ENCODE measurements at places on chromosomes 5 and 9.

- DNase-seq = peak; percentile 52
Observed at GRCh38 chr5:141637767-141638419, 1.1 kb downstream of the RELL2 start.

GRCh38 chr9:98263482-98264357 is 8.3 kb upstream of the TBC1D2 start:
- peak; percentile 53 for DNase-seq

DNA sequence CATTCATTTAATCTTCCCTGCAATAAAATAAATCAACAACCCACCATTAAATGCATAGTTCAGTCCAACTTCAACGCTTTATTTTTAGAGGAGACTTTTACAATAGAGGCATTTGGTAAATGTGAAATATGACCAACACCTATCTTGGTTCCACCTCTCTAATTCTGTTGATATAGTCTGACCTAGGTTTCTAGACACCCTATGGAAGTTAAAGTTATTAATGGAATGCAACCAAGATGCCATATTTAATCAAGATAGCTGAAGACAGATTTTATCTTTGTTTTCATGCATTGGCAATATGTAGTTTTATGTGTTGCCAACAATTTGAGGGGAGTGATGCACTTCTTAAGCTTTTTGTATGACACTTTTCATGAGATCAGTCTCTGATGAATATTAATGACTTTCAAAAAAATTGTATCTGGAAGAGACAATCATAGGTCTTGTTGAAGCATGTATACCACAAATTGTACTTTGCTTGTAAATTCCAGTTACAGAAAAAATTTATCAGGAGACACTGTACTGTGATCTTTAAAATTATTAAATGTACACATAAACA is 101.7 kb upstream of the IFNK start:
- no peak for DNase-seq

DNA sequence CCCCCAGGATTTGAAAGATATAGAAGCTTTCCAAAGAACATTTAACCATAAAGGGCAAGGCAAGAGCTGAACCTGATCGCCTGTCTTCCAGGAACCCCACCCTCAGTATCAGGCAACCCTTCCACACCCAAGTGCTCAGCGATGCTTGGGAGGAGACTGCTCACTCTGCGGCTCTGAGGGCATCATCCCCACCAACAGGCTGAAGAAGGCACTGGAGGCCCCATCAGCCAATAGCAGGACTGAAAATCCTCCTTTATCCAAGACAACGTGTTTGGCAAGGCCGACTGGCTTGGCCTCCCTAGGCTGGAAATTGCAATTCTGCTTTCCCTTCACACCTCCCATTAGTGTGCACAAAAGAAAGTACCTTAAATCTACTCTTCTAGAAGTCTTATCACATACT is 1.4 kb upstream of the PPP2CA start:
- DNase-seq = no peak

DNA sequence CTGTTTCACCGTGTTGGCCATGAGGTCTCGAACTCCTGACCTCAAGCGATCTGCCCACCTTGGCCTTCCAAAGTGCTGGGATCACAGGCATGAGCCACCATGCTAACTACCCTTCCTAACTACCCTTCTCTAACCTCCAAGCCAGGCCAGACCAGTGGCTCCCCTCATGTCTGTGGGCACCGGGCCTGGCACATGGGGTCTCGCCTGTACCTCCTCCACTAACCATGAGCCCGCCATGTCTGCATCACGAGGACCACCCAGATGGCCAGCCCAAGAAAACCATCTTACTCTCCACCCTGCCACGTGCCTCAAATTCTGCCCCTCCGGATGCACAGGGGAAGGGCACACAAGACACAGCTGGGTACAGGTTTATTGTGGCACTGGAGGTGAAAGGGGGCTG is 9.6 kb upstream of the DBN1 start:
- no peak for DNase-seq

- DNase-seq = no peak
Observed at GRCh38 chr5:96493219-96493790, 60.3 kb upstream of the PCSK1 start.

DNA sequence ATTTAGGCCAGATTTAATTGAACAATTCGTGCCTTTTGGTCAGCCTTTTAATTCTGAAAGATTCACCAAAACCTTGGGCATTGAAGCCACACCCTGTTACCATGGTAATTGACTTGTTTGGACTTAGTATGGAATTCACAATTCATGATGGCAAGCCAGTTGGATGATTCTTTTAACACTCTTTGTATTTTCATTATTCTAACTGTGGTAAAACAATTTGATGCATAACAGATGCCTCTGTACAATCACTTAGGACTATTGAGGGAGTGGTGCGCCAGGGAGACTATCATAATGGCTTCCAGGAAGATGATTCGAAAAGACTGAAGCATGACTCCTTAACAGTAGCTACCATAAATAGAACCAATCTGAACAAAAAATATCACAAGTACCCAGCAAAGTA is 381.1 kb upstream of the ADAMTS16 start:
- DNase-seq = no peak

GRCh38 chr5:164353155-164353554 is 847.7 kb downstream of the MAT2B start:
- no peak for DNase-seq

DNA sequence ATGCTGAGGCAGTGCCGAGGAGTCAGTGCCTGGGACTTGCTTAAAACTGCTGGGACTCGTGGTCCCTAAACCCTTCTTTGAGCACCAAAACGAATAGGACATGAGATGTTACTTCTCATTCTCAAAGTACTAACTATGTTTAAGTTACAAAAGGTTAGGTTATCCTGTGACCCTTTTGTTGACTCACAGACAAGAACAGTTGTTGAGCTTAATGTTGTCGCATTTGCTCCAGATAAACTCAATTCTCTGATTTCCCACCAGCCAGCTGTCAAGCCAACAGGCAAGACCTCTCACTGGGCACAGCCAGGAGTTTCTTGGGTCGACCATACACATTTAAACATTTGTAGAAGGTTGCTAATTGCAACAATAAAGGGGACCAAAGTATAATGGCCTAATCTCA is 249.4 kb downstream of the ADAMTSL1 start:
- DNase-seq = no peak

DNA sequence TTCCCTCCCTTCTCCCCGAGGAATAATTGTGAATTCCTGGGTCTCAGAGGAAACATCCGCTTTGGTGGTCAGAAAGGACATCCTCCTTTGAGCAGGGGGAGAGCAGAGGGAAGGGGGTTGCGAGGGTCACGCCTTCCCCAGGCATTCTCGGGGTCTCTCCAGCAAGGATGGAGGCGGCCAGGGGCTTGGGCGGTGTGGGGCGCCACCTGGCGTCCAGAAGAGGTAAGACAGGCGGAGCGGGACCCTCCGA is 129.1 kb downstream of the KCNIP1 start:
- no peak for DNase-seq

DNA sequence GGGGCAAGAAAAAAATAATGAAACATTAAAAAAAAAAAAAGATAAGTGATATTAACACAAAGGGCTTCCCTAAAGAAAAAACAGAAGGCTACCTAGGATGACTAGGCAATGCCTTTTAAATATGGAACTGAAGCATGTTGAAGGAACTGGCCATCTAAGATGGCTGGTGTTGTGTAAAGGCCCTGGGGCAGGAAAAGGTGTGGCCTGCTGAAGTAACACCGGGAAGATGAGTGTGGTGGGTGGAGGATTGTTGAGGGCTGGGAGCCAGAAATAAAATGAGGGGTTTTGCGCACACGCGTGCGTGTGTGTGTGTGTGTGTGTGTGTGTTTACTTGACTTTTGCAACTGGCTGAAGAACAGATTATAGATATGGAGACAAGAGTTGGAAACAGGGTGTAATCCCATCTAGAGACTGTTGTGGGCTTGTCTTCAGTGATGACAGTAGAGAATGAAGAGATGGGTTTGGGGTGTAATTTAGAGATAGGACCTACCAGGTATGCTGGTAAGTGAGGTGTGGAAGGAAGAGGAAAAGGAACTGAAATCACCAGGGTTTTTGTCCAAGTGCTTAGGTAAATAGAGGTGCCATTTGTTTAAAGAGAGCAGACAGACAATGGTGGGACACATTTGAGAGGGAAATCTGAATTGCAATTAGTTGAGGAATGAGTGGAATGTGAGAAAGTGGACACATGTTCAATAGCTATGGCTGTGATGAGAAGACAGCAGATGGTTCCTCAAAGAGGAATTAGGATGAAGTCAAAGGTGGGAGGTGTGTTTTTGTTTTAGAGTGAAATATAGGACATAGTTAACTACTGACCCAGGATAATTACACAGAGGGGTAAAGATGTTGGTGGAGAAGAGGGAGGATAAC is 33.9 kb downstream of the RAD23B start:
- DNase-seq = no peak

DNA sequence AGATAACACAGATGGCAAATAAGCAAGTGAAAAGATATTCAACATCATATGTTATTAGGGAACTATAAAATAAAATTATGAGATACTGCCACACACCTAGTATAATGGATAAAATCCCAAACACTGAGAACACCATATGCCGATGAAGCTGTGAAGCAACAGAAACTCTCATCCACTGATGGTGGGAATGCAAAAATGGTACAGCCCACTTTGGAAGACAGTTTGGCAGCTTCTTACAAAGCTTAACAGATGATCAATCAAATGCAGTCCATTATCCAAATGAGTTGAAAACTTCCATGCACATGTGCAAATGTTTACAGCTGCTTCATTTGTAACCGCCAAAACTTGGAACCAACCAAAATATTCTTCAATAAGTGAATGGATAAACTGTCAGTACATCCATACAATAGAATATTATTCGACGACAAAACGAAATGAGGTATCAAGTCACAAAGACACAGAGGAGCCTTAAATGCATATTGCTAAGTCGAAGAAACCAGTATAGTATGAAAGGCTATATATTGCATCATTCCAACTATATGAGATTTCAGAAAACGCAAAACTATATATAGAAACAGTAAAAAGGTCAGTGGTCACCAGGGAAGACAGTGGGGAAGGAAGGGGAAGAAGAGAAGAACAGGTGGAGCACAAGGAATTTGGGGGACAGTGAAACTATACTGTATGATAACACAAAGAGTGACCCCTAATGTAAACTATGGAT is 14.9 kb downstream of the PFDN1 start:
- no peak for DNase-seq

DNA sequence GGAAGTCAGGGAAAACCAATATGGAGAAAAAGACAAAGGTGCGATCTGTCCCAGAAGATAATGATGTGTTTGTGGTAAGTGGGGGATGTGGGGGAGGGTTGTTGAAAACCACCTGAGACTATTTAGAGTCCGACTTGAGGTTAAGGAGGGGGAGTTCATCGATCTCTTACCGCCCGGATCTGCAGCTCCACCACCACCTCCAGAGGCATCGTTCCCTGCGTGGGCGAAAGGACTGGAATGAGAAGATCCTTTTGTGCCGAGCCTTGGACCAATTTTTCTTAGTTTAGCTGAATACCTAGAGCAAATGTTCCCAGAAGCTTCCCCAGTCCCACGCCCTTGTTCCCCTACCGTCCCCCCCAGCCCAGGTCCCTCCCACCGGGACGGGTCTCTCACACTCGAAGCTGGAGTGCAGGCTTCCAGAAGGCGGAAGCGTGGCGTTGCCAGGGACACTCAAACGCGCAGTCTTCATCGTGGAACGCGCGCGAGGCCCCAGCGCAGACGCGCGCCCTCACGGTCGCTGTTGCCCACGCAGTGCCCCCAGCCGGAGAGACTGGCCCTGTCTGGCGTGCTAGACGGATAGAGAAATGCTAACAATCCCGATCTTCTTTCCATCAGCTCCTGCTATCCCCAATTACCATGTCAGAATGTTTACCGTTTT is at the start of gene SPATA6L:
Gene SPATA6L, minus strand, starts transcription at position 439 of the 658 bp plus-strand sequence. Its CDS starts 230 bp downstream, at position 209.
- DNase-seq = no peak

DNA sequence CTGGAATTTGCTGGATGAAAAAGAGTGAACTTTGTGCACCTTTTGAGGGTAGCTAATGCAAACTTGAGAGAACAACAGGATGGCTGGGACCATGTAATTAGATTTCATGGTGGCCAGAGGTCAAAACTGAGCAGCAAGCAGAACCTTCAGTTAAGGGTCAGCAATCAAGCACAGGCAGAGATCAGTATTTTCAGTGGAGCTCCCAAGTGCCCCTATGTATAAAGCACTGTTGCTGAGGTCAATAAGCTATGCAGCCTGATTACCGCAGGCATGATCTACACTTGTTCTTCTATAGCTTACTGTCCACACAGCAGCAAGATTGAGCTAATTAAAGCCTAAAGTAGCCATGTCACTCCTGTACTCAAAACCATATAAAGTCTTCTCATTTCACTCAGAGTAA is 62.1 kb upstream of the TMC1 start:
- no peak for DNase-seq

- no peak for DNase-seq
Observed at GRCh38 chr5:165187815-165188214, 1682.4 kb downstream of the MAT2B start.

GRCh38 chr5:66246608-66247007 is 102.5 kb downstream of the SREK1 start:
- no peak for DNase-seq

DNA sequence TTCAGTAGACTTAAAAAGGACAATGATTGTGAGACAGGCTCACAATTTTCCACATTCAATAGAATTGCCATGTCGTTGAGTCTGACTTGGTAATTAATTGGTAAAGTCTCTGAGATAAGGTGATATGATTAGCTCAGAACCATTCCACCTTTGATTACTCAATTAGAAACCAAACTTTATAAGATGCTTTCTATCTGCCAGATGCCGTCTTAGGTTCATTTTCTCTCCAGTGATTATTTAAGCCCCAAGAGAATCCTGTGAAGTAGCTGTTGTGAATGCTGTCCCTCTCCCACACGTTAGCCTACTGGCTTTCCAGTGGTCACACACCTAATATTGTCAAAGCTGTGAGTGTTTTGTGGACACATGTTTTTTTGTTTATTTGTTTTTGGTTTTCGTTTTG is 528.9 kb upstream of the ZNF462 start:
- no peak for DNase-seq

GRCh38 chr5:150167512-150167850 is 903 bp downstream of the CDX1 start:
- no peak for DNase-seq

GRCh38 chr9:1434052-1434767 is 384.1 kb downstream of the DMRT2 start:
- no peak for DNase-seq

GRCh38 chr5:154830219-154830595 is 20.2 kb downstream of the FAXDC2 start:
- no peak for DNase-seq

- DNase-seq = no peak
Observed at GRCh38 chr5:158538506-158539074, 561.1 kb downstream of the EBF1 start.

- no peak for DNase-seq
Observed at GRCh38 chr5:142547445-142548380, 138.2 kb downstream of the FGF1 start.

- no peak for DNase-seq
Observed at GRCh38 chr9:125513668-125514413, 193.2 kb downstream of the MAPKAP1 start.

- no peak for DNase-seq
Observed at GRCh38 chr5:171492781-171493180, 73.3 kb downstream of the FGF18 start.

GRCh38 chr5:6082685-6083084 is 295.7 kb downstream of the MED10 start:
- DNase-seq = no peak

- DNase-seq = no peak
Observed at GRCh38 chr5:90479611-90480385, 5.1 kb downstream of the POLR3G start.
